ENCODE measurements at places on chromosomes 16 and 17. TPM values are rescaled to one million over a fixed set of nuclear protein-coding genes. Genes with fewer than 3 reads are reported as not detected.

The CACNG3 gene
- not detected for total RNA-seq

The NPW gene
- total RNA-seq = 0.70 TPM

The RDM1 gene
- total RNA-seq = 7.2 TPM

The GP1BA gene
- not detected for total RNA-seq

The KRTAP2-1 gene
- total RNA-seq = not detected

The HSPB9 gene
- total RNA-seq = not detected

The CA5A gene
- not detected for total RNA-seq

The SMURF2 gene
- 19.3 TPM for total RNA-seq

The HP gene
- not detected for total RNA-seq

The GRAP gene
- total RNA-seq = 24.7 TPM

The CRYBA1 gene
- total RNA-seq = not detected

The OR3A3 gene
- not detected for total RNA-seq

The NPB gene
- total RNA-seq = 0.11 TPM

The ABCA3 gene
- 6.6 TPM for total RNA-seq

Measured in T-helper 2 cell treated with Interferon-gamma antibody and Interleukin-4, amounts not matched to agents 100 ng/mL and 5 ng/mL, for 36 hours (primary cell).